ENCODE measurements at places on chromosomes 16 and 17.

DNA sequence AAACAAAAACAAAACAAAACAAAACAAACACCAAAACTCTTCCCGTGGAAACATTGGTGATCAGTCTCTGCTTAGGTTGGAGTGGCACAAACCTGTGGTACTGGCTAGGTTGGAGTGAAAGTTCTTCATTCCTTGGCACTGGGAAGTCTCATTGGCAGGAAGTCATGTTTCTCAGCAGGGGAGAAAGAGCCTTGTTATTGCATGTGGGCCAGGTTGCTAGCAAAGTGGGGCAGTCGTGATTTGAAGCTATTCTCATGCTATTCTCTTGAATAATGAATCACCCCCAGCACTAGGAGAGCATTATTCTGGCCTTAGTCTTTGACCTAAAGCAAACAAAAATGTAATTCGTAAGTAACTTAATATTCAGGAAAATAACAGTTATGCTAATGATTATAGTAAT is 24.3 kb upstream of the B4GALNT2 start:
- DNase-seq, result no peak

DNA sequence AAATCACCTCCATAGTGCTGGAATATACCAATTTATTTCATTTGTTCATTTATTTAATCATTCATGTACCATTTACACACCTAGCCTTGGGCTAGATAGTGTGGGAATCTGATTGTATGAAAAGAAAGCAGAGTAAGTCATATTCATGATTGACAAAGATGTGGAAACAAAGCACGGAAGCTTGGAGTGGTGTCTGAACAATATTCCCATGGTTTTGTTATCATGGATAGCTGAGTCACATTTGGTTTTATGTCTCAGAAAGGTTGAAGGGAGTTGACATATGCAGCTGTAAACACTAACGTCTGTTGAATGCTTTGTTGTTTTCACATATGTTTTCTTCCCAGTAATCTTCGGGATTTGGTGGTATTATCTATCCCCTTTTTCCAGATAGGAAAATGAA is 76.6 kb downstream of the MAP2K4 start:
- no peak for DNase-seq

GRCh38 chr17:30093463-30094147 is 23.0 kb upstream of the NSRP1 start:
- DNase-seq, result no peak

- peak; percentile 13 for DNase-seq
These were observed at the start of gene SDR42E1 for GRCh38 chr16:82011199-82011641. TSS of gene SDR42E1 (minus strand) at chr16:82011470. CDS start at chr16:82000858, 10,612 bp downstream.

DNA sequence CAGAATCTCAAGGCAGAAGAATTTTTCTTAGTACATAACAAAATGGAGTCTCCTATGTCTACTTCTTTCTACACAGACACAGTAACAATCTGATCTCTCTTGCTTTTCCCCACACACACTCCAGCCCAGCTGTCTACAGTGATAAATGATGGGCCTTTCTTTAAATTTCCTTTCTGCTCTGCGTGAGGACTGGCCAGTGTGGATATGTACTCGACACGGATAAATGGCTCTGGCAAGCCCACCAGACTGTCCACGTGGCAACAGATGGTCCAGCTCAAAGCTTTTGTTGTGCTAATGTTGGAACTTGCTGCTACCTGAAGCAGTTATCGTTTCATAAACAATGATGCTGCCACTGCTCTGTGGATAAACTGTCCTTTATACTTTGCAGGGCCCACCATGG is 410.7 kb downstream of the TMEM114 start:
- DNase-seq, result no peak

GRCh38 chr16:22915003-22915402 is 101.0 kb downstream of the HS3ST2 start:
- no peak for DNase-seq

- no peak for DNase-seq
These were observed 65.9 kb downstream of the TANGO6 start for GRCh38 chr16:68909099-68909733.

DNA sequence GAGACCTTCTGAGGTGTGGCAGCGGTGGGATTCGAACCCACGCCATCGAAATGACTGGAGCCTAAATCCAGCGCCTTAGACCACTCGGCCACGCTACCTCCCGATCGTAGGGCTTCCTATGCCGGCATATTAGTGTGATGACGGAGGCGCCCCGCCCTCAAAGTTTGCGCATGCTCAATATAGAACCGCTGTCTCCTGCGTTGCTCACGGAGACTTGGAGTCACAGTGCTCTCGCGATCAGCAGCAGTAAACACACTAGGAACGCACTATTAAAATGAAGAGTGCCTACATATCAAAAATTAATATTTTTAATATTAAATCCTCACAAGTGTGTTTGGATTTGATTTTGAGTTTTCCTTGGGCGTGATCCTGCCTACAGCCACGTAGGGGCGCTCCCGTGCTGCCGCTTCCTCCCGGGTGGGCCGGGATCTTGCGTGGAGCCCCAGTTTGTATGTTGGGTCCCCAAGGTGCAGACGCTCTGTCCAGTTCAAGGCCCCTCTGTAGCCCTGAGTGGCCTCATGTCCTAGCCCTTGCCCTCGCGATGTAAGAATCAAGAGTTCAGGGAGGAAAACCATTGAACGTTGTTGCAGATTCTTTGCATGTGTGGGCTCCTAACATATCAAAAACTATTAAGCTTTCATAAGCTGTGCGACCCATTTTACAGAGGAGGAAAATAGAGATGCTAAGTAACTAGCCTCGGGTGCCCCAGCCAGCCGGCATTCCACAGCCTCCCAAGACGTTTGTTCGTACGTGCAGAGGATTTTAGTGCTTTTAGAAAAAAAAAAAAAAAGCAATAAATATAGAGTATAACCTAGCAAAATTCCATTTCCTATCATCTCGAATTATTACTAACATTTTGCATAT is 10.2 kb upstream of the EEF2K start:
- DNase-seq, result peak; percentile 100

- peak; percentile 22 for DNase-seq
These were observed 44.7 kb upstream of the MEAK7 start for GRCh38 chr16:84548971-84549844.

- DNase-seq, result no peak
These were observed 29.7 kb downstream of the RAI1 start for GRCh38 chr17:17710728-17711541.

DNA sequence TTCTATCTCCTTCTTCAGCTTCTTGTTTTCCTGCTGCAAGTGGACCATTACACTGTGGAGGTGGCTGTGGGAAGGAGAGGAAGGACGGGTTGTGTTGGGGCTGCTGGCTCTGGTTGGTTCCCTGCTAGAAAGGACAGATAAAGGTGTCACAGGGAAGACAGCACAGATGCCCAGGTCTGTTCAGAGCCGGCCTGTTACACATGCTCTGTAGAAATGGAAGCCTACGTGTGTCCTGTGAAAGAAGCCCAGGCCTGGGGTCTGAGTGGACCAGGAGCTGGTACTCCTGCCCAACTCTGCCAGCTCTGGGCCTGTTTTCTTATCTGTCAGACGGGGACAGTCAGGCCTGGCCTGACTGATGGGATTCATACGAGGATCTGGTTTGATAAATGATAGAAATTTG is 26.4 kb downstream of the DHX38 start:
- no peak for DNase-seq

- DNase-seq, result no peak
These were observed 27.9 kb upstream of the LRRC37A3 start for GRCh38 chr17:64947152-64947551.

DNA sequence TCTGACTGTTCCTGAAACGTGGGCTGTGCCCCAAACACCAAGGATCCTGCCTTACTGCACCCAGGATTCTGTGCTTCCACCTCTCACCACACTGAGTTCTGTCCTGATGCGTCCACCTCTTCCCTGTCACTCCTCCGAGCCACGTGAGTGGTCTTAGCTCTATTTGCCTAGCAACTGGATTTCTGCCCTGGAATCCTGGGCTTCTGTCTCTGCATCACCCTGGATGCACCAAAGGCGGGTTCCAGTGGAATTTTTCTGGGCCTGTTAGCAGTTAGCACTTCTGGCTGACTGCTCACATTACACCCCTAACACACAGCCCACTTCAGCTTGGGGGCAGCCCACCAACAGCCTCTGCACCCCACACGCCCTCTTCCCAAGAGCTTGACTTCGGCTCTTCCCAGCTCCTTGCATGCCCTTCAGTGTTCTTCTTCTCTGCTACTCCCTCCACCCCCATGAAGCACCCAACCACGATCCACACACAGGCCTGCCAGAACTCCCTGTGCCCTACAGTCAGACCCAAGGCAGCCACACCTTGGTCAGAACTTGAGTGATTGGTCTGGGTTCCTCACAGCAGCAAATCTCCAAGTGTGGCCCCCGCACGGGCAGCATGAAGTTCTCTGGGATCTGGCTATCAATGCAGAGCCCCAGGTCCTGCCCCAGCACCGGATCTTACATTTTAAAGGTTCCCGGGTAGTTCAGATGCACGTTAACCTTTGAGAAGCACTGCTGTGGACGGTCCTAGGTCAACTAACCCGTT is 129.8 kb upstream of the RCVRN start:
- no peak for DNase-seq

- no peak for DNase-seq
These were observed 618.7 kb downstream of the KCNJ18 start for GRCh38 chr17:22310717-22311686.

- no peak for DNase-seq
These were observed 27.1 kb downstream of the PELP1 start for GRCh38 chr17:4676791-4677190.

GRCh38 chr17:55320594-55321426 is 56.0 kb downstream of the HLF start:
- no peak for DNase-seq

- DNase-seq, result no peak
These were observed 36.6 kb downstream of the EPN2 start for GRCh38 chr17:19273731-19274130.

GRCh38 chr17:57144567-57144966 is 59.5 kb downstream of the AKAP1 start:
- DNase-seq, result no peak

GRCh38 chr17:67223924-67224323 is 21.1 kb downstream of the HELZ start:
- no peak for DNase-seq

DNA sequence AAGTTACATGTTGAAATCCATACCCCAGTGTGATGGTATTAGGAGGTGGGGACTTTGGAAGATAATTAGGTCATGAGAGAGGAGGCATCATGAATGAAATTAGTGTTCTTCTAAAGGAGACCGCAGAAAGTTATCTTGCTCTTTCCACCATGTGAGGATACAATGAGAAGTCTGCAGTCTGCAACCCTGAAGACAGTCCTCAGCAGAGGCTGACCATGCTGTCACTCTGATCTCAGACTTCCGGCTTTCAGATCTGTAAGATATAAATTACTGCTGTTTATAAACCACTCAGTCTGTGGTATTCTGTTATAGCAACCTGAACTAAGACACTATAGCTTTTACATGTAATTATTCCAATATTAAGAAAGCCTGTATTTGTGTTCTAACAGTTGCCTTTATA is 116.7 kb upstream of the CES5A start:
- DNase-seq, result no peak

DNA sequence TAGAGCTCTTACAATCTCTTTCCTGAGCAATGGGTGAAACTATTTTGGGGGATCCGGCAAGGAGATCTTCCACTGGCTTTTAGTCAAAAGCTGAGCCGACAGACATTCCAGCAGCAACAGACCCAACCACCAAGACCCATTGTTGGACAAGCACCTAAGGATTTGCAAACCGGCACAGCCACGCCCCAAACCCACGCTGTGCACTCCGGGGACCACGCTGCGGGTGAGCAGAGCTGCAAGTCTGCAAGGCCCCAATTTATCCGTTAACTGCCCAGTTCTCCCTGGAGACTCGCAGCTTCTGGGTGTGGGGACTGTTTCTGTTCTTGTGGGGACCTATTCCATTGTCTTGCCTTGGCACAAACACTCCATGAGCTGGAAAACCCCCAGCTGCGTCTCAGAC is 45.9 kb downstream of the C16orf95 start:
- DNase-seq, result no peak

DNA sequence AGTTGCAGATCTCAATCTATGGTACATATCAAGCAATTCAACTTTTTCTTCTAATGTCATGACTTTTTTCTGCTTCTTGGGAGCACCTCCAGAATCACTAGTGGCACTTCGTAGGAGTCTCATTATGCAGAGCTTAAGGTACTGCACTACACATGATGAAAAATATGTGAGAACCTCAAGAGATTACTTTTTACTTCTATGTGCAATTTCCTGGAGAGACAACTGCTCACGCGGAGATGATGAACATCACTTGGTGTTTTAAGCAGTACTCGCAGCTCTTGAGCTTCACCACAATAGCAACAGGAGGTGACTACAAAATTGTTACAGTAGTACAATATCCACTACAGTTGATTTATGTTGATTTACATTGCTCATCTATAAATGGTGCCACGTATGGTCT is 79.7 kb downstream of the MRTFB start:
- DNase-seq, result no peak

DNA sequence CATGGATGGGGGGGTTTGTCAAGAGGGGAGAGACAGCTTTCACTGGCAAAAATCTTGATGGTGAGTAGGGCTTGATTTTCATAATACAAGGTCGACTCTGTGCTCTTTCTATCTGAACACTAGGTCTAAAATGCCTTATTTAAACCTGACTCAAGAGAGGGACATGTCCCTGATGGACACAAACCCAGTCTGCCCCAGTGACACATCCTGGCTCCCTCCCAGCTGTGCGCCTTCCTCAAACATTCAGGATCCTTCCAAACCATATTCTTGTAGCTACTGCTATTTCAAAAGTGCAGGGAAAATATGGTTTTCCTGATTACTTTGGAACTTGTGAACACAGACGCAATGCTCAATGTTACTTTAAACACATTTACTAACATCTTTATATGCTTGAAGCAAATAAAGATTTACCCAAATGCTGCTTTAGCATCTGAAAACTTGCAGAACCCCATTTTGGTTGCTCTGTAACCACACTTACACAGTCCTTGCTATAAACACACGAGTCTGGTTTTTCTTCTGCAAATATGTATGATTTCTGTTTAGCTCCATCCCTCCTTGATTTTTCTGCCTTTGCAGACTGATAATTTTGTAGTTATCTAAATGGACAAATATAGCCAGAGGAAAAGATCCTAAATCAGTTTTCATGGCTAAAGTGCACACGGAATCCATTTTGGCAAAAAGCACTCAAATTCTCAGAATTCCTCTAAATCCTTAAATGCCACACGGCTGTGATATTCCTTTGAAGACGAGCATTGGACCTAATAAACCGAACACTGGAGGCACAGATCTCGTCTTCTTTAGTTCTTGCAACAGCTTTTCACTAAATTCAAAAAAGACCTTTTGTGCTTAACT is 499.9 kb upstream of the ZFHX3 start:
- DNase-seq, result no peak

- no peak for DNase-seq
These were observed 9.9 kb downstream of the AXIN1 start for GRCh38 chr16:342455-343213.

- DNase-seq, result no peak
These were observed 3.5 kb upstream of the ADGRG3 start for GRCh38 chr16:57664662-57665025.

- DNase-seq, result no peak
These were observed 21.5 kb downstream of the TNS4 start for GRCh38 chr17:40479754-40480480.

- DNase-seq, result no peak
These were observed 497 bp downstream of the BCL7C start for GRCh38 chr16:30893417-30893743.

- DNase-seq, result no peak
These were observed 14.1 kb downstream of the COL1A1 start for GRCh38 chr17:50187394-50187725.

GRCh38 chr16:86763819-86764218 is 185.5 kb downstream of the FOXL1 start:
- no peak for DNase-seq
